ENCODE measurements at places on chromosomes 6 and 20.
A peak's percentile ranks its signal among the peaks of the same experiment; 100 is the strongest.

DNA sequence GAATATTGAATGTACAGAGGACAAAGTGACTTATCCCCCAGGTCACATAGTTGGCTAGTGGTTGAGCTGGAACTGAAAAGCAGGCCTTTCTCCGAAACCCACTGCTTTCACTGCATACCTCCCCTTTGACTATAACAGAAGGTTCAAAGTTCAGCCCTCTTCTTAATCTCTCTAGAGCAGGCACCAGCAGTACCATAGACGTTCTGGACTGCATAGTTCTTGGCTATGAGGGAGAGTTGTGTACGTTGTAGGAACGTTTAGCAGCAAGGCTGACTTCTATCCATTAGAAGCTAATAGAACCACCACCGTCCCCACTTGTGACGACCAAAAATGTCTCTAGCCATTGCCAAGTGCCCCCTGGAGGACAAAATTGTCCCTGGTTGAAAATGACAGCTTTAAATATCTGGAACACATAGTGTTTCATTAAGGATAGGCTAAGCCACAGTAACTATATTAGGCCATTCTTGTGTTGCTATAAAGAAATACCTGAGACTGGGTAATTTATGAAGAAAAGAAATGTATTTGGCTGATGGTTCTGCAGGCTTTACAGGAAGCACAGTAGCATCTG is 123.8 kb upstream of the MTHFD1L start:
- no peaks in the 10 kb centered on the region for H3K36me3 ChIP-seq
- H3K4me1 ChIP-seq, result peaks cover 4% of the 10 kb centered on the region
- no peak overlapping the region for H3K27ac ChIP-seq
- DNase-seq, result no peak
- no peaks in the 10 kb centered on the region for H3K27me3 ChIP-seq

DNA sequence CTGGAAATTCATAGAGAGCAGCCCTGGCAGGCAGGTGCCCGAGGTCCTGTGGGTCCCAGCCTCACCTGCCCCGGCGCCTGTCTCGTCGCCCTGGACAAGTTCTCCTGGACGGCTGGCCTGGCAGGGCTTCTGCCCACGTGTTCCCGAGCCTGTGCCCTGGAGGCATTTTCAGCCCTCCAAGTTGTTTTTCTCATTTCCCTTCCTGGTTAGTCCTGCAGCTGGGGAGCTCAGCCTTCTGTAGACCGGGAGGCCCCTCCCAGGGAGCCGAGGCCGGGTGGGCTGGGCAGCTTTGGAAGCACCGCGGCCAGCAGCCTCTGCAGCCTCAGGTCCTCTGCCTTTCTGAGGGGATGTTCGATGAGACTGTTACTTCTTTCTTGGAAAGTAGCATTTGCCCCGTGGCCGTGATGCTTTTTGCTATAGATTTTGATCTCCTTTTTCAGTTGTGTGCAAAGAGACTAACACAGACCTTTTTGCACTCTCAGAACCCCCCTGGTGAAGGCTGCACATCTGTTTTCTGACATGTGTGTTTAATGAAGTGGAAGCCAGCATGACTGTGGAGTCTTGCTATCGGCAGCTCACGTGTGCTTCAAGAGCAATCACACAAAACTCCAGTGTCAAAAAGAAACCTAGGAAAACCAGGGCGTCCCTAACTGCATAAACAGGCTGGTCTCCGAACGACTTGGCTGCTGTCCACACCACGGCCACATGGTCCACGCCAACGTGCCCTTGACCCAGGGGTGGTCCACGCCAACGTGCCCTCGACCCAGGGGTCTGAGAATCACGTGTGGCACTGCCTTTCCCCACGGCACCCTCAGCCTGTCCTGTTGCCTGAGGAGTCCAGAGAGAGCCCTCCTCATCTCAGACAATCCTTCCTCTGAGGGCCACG is 207.5 kb downstream of the SMOC2 start:
- H3K27me3 ChIP-seq, result peaks cover 13% of the 10 kb centered on the region
- H3K4me1 ChIP-seq, result peaks cover 14% of the 10 kb centered on the region
- H3K27ac ChIP-seq, result no peak overlapping the region

GRCh38 chr6:153727885-153728284 is 311.2 kb upstream of the OPRM1 start:
- peaks cover 7% of the 10 kb centered on the region for H3K4me1 ChIP-seq
- no peaks in the 10 kb centered on the region for H3K27me3 ChIP-seq
- no peak overlapping the region for H3K27ac ChIP-seq
- no peaks in the 10 kb centered on the region for H3K36me3 ChIP-seq
- DNase-seq, result no peak

DNA sequence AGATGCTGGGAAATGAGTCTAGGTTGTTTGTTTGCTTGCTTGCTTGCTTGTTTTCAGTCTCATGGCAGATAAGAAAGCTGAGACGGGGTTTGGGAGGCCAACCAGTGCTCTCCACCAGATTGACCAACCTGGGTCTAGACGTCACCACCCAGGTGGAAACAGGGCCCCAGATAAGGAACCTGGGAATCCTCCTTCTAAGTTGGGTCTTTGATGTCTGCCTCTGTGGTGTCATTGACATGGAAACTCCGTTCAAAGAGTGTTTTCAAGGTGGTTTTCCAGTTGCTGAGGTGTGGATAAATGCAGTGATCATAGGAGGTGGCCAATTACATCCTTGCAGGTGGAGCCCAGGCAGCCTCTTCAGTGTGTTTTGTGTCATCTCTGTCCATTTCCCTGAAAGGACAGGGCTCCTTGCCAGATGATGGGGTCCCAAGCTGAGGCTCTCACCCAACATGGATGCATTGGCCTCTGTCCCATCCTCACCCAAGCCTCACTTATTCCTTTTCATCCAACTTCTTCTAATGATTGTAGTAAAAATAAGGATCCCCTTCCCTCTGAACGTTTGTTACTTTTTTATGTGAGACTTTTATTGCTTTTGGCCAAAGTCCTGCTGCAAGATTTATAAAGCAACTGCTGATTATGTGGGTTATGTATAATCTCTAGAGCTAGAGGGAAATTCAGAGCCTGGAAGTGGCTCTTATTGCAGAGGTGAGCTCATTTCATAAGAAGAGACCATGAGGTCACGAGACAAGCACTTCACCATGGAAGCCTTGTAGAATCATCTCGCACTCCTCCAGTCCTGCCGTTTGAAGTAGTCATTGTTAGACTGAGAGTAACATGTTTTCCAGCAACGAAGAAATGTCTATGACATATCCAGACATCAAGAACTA is 32.0 kb upstream of the SYNDIG1 start:
- H3K27me3 ChIP-seq, result peaks cover 23% of the 10 kb centered on the region
- no peak for DNase-seq
- no peak overlapping the region for H3K4me3 ChIP-seq
- H3K4me1 ChIP-seq, result no peaks in the 10 kb centered on the region
- no peak overlapping the region for H3K27ac ChIP-seq
- H3K36me3 ChIP-seq, result no peaks in the 10 kb centered on the region

- no peaks in the 10 kb centered on the region for H3K36me3 ChIP-seq
- H3K4me1 ChIP-seq, result peaks cover 80% of the 10 kb centered on the region
- H3K27me3 ChIP-seq, result no peaks in the 10 kb centered on the region
- H3K27ac ChIP-seq, result peak overlapping the region; percentile 87
- no peak overlapping the region for H3K4me3 ChIP-seq
Measured at GRCh38 chr6:166589337-166589731, 2.9 kb upstream of the RAMACL start.

DNA sequence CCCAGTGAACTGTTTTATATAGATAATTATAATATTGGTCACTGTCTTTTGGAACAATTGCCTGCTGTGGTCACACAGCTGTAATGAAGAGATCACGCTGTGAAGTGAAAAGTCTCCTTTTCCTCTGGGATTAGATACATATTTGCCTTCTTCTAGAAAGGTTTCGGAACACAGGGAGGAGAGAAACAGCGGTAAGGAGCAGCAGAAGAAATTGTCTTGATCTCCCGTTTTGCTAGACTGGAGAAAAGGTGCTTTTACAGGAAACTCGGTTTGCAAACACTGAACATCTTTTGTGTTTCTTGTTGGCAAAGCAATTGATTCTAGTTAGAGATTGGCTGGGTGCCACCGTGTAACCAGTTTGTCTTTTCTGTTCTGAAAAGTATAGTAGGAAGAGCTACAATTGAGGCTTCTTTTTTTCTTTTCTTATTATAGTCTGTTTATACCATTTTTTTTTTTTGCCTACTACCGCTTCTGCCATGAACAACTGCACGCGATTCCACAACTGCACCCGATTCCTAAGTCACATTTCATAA is 404.1 kb upstream of the ID4 start:
- no peak for DNase-seq
- H3K27ac ChIP-seq, result no peak overlapping the region
- no peaks in the 10 kb centered on the region for H3K27me3 ChIP-seq
- no peaks in the 10 kb centered on the region for H3K4me1 ChIP-seq
- no peak overlapping the region for H3K4me3 ChIP-seq
- H3K36me3 ChIP-seq, result no peaks in the 10 kb centered on the region

- H3K36me3 ChIP-seq, result no peaks in the 10 kb centered on the region
- no peak overlapping the region for H3K4me3 ChIP-seq
- peaks cover 16% of the 10 kb centered on the region for H3K4me1 ChIP-seq
- peaks cover 16% of the 10 kb centered on the region for H3K27me3 ChIP-seq
- no peak overlapping the region for H3K27ac ChIP-seq
Measured at GRCh38 chr6:33828452-33828763, 24.6 kb upstream of the MLN start.

GRCh38 chr20:16537025-16537665 is 36.1 kb downstream of the KIF16B start:
- H3K27ac ChIP-seq, result no peak overlapping the region
- no peaks in the 10 kb centered on the region for H3K27me3 ChIP-seq
- no peak for DNase-seq
- peaks cover 8% of the 10 kb centered on the region for H3K4me1 ChIP-seq

GRCh38 chr6:38215225-38215624 is 395.7 kb downstream of the ZFAND3 start:
- H3K4me3 ChIP-seq, result no peak overlapping the region
- H3K36me3 ChIP-seq, result no peaks in the 10 kb centered on the region
- DNase-seq, result no peak
- H3K27me3 ChIP-seq, result no peaks in the 10 kb centered on the region
- H3K4me1 ChIP-seq, result peaks cover 33% of the 10 kb centered on the region
- no peak overlapping the region for H3K27ac ChIP-seq

DNA sequence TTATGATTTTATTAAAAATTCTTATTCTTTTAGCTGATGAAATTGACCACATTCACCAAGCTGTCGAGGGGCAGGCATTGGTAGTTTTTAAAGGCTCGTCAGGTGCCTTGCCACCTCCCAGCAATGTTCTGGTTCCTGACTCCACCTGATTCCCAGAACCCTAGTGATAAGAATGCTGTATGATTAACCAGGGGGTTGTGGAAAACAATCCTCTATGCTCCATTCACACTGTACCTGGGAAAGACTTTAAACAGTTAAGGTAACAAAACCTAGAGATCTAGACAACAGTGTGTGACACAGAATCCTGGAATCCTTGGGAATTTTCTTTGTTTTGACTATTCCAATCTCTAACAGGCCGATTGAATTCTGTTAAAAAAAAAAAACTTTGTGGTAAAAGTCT is 165.7 kb upstream of the OLIG3 start:
- no peaks in the 10 kb centered on the region for H3K36me3 ChIP-seq
- H3K4me3 ChIP-seq, result no peak overlapping the region
- no peak for DNase-seq
- no peak overlapping the region for H3K27ac ChIP-seq

- peaks cover 25% of the 10 kb centered on the region for H3K4me1 ChIP-seq
- no peak overlapping the region for H3K4me3 ChIP-seq
- H3K27ac ChIP-seq, result no peak overlapping the region
- H3K27me3 ChIP-seq, result peaks cover 5% of the 10 kb centered on the region
- no peaks in the 10 kb centered on the region for H3K36me3 ChIP-seq
- DNase-seq, result no peak
Measured at GRCh38 chr20:14948416-14948815, 611.0 kb upstream of the FLRT3 start.

GRCh38 chr20:50095476-50096078 is 17.4 kb downstream of the UBE2V1 start:
- H3K4me3 ChIP-seq, result no peak overlapping the region
- no peak for DNase-seq
- peaks cover 35% of the 10 kb centered on the region for H3K4me1 ChIP-seq
- no peaks in the 10 kb centered on the region for H3K27me3 ChIP-seq
- H3K36me3 ChIP-seq, result peaks cover 21% of the 10 kb centered on the region
- H3K27ac ChIP-seq, result no peak overlapping the region

- no peak overlapping the region for H3K4me3 ChIP-seq
- no peaks in the 10 kb centered on the region for H3K4me1 ChIP-seq
- H3K36me3 ChIP-seq, result peaks cover 2% of the 10 kb centered on the region
- no peaks in the 10 kb centered on the region for H3K27me3 ChIP-seq
Measured at GRCh38 chr6:48281217-48281616, 170.2 kb upstream of the PTCHD4 start.

DNA sequence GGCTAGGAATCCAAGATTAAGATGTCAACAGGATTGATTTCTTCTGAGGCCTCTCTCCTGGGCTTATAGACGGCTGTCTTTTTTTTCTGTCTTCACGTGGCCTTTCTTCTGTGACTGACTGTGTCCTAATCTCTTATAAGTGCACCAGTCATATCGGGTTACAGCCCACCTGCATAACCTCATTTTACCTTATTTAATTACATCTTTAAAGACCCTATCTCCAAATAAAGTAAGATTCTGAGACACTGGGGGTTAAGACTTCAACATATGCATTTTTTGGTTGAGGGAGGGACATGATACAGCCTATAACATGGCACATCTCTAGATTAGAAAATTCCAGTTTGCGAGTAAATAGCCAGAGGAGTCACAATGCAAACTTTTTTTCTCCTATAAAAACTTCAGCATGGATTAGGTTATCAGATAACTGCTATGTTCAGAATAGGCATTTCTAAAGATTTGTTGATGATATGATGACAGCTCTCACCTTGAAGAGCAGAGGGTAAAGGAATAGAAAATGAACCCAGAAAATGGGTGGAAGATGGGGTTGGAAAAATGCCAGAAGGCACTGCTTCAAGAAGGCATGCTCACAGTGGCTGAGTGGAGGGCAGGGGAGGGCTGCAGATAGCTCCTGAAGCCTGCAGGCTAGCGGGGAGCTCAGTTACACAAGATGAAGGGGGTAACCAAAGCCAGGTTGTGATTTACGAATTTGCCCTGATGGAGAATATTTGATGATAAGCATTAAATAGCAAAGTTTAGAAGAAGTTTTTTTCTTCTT is 8.7 kb upstream of the PDE7B start:
- H3K36me3 ChIP-seq, result no peaks in the 10 kb centered on the region
- no peak overlapping the region for H3K4me3 ChIP-seq
- no peak overlapping the region for H3K27ac ChIP-seq
- H3K27me3 ChIP-seq, result peaks cover 3% of the 10 kb centered on the region

DNA sequence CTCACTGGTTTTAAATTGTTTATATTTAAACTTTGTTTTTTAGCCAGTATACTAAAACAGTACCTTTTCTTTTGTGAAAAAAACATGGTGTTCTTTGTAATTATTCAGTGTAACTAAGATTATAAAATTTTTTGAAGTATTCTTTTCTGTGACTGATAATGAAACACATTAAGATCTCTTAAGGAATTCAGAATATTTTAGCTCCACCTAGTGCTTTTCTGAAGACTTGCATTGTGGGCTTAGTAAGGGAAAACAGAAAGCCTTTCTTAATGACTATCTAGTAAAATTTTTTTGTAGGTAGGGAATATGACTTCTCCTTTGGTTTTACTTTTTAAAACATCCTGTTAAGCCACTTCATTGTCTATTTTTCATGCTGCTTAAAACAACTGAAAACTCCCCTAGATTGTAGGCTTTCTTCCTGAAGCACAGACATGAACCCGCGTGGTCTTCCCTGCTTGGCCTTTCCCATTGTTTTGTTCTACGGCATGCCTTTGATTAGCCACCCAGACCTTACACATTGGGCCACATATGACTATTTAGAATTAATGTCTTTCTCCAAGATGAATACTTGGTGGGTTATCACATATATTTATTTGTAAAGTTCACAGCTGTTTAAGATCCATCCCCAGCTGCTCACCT is 72.1 kb downstream of the AFDN start:
- no peak overlapping the region for H3K27ac ChIP-seq
- peaks cover 5% of the 10 kb centered on the region for H3K36me3 ChIP-seq
- no peaks in the 10 kb centered on the region for H3K4me1 ChIP-seq
- no peak overlapping the region for H3K4me3 ChIP-seq

Data from chondrocyte (in vitro differentiated cells).